ENCODE measurements at places on chromosomes 1 and 21. TPM values are rescaled to one million over a fixed set of nuclear protein-coding genes. Genes with fewer than 3 reads are reported as not detected.

- peak; percentile 46 for DNase-seq
Measured at GRCh38 chr21:37220433-37220980, 46.6 kb downstream of the VPS26C start.

- no peak for DNase-seq
Measured at GRCh38 chr1:40315795-40316594, 1.1 kb downstream of the COL9A2 start.

The CFAP107 gene
- not detected for total RNA-seq

The MYBPH gene
- total RNA-seq: not detected

The SEMA6C gene
- total RNA-seq: 0.13 TPM

The C1orf116 gene
- 47.1 TPM for total RNA-seq

DNA sequence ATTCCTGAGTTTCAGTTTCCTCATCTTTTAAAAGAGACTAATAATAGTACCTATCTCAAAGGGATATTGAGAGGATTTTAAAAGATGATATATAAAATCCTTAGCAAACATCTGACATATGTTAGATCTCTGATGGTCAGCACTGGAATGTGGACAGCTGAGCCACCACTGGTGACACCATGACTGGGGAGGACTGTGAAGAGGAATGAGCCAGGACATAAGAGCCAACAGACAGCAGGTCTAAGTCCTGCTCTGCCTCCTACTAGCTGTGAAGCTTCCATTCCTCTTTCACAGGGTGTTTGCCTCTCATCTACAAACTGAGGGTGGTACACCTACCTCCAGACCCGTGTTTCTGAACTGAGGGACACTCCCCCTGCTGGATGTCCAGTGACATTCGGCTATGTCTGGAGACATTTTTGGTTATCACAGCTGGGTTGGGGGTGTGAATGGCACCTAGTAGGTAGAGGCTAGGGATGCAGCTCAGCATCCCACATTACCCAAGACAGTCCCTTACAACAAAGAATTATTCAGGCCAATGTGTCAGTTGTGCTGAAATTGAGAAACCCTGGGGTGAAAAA is 109.1 kb upstream of the OLIG2 start:
- DNase-seq: peak; percentile 20

The IBA57 gene
- total RNA-seq: 16.5 TPM

The CTSK gene
- 1.5 TPM for total RNA-seq

DNA sequence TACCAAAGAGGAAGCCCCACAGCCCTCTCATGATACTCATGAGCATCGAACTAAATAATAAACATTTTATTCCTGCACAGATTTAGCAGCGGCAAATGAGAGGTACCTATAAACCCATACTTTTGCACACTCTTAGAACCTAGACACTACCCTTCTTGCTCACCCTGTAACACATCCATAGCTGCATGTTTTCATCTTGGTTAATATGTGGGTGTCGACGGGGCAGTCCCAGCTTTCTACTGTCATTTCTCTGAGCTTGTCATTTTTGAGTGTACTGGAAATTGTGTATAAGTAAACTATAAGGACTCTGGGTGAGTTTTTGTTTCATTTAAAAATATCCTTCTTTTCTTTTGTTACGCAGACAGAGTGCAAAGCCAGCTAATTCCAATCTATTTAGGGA is 25.5 kb downstream of the OVGP1 start:
- no peak for DNase-seq

- DNase-seq: no peak
Measured at GRCh38 chr1:53725238-53725689, 13.7 kb downstream of the GLIS1 start.

The SEMA4A gene
- total RNA-seq: 5.1 TPM

DNA sequence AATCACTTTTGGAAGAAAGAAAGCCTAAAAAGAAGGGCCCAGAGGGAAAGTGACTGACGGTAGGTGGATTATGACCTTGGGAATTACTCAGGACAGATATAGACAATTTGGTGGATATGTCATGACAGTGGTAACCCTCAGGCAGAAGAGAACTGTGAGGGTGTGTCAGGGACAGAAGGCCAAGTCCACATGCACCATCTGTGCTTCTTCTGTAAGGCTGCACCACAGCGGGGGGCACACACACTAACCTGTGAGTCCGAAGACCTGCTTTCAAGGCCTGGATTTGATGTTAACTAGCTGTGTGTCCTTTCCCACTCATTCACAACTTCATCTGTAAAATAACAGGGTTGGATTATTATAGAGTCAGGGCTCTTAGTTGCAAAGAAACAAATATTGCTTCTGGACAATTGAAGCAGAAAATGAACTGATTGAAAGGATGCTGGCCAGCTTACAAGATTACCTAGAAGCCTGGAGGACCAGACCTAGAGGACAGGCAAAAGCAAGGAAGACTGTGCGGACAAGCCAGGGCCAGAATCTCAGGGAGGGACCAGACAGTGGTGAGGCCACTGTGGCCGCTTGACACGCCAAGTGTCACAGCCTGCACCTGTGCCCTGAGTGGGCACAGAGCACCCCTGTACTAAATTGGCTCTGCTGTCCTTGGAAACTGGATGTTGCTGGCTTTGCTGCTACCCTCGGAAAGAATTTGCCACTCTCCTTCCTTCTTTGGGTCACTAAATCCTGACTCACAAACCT is 34.7 kb upstream of the USP24 start:
- no peak for DNase-seq

- no peak for DNase-seq
Measured at GRCh38 chr1:22522221-22522743, 41.0 kb upstream of the EPHA8 start.

DNA sequence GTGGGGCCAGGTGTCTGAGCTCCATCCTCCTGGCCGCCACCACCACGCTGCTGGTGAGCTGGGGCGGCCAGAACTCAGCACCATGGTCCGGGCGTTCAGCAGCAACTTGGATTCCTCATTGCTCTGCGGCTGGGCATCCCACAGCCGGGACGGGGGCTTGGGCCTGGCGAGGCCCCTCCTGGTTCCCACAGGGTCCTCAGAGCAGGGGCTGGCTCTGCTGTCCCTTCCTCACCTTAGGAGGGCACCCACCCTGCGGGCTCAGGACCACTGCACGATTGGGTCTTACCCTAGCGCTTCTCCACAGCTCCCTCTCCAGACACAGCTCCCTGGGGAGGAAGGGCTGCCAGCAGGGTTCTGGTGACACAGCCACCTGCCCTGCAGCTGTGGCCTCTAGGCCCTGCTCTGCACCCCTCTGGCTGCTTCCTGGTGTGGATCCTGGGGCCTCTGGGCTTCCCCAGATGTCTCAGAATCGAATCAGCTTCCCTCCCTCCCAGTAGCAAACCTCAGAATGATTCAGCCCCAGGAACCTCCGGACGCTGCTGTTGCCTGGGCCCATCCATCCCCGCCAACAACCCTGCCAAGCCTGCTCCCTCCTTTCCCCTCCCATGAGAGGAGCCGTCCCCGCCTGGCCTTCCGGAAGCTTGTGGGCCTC is 25.0 kb downstream of the CRYAA start:
- no peak for DNase-seq

DNA sequence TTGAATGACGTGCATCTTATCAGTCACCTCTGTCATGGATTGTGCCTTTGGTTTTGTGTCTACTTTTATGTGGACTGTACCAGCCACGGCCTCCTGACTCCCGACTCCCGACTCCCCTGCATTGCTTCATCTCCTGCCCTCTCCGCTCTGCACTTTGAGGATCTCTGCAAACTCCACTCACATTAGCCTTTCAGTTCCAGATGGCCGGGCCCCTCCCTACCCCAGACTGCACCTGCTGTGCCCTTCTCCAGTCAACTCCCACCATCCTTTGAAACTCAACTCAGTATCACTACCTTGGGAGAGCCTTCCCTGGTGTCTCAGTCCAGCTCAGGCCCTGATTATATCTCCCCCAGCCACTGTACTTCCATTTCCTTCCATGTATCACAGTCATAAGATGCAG is 71.4 kb downstream of the MDM4 start:
- no peak for DNase-seq

GRCh38 chr1:11062965-11063401 is 3.2 kb upstream of the SRM start:
- no peak for DNase-seq

The SELENBP1 gene
- 46.7 TPM for total RNA-seq

DNA sequence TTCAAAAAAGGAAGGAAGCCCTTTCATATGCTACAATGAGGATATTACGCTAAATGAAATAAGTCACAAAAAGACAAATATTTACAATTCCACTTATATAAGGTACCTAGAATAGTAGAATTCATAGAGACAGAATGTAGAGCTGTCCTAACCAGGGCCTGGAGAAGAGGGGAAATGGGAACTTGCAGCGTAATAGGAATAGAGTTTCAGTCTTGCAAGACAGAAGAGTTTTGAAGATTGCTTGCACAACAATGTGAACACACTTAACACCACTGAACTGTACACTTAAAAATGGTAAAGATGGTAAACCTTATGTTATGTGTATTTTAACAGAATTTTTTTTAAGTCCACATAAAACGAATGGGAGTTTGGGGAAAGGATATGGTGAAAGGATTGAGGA is 2.9 kb downstream of the CD1B start:
- no peak for DNase-seq

DNA sequence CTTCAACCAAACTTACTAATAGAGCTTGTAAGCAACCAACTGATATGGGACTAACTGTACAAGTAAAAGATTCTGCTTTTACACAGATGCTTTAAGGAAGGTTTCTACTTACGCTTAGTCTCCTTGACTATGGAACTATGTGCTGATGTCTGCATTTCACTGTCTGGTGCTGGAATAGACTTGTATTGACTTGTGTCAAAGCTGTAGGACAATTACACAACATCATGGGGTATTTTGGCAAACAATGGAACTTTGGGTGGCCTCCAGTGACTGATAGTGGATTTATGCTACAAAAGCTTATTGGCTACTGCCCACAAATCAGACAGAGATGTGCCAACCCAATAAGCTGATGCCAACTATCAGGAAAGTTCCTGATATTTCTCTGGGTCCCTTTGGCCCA is 10.6 kb downstream of the CBR1 start:
- DNase-seq: no peak

The SPRR1B gene
- 1.9 TPM for total RNA-seq

GRCh38 chr1:40980453-40981121 is 1.1 kb downstream of the CTPS1 start:
- peak; percentile 50 for DNase-seq

GRCh38 chr1:1040004-1040991 is 20.4 kb downstream of the AGRN start:
- peak; percentile 87 for DNase-seq

GRCh38 chr1:230031131-230031530 is 35.9 kb upstream of the GALNT2 start:
- no peak for DNase-seq

The TCHH gene
- total RNA-seq: 0.03 TPM

The CYP4A22 gene
- total RNA-seq: not detected

DNA sequence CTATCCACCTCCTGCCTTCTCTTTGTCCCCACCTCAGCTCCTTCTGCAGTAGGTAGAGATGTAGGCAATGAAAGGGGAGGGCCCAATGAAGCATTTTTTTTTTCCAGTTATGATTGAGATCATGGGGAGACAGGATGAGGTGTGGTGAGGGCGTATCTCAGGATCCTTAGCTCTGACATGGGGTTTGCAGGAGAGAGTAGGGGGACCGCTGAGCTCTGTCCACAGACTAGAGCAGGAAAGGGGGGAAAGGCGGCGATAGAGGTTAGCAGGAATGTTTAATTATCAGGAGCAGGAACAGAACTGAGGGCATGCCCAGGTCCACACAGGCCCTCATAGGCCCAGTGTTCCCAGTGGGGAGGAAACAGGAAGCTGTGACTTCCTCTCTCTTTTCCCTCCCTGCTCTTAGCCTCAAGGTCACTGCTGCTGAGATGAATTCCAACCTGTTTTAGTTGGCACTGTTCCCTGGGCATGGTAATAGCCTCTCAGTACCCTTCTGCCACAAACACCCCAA is 901 bp upstream of the RXFP4 start:
- peak; percentile 88 for DNase-seq

- DNase-seq: no peak
Measured at GRCh38 chr1:147786536-147786935, 26.1 kb upstream of the GJA5 start.

GRCh38 chr1:67882196-67882958 is 49.1 kb upstream of the GNG12 start:
- DNase-seq: no peak

GRCh38 chr1:79388694-79389361 is 382.3 kb upstream of the ADGRL4 start:
- DNase-seq: no peak

The CELA3B gene
- 0.81 TPM for total RNA-seq

The PRRX1 gene
- total RNA-seq: not detected

- no peak for DNase-seq
Measured at GRCh38 chr1:107668762-107669161, 296.2 kb downstream of the VAV3 start.

GRCh38 chr21:35406635-35407034 is 357.5 kb upstream of the RUNX1 start:
- DNase-seq: no peak

DNA sequence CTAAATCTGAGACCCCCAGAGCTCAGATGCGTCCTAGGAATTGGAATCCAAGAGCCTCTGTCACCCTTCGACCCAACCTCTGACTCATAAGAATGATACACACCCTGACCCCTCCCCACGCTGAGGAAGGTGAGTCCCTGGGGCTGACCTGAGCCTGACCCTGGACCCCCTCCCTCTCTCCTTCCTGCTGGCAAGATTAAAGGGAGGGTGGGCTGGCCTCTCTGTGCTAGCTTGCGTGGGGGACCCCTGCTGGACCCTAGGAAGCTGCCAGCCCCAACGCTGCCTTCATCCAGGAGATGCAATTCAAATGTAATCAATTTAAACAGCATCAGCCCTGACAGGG is 627 bp downstream of the PLEKHA6 start:
- DNase-seq: no peak

- no peak for DNase-seq
Measured at GRCh38 chr1:29630756-29631155, 394.4 kb downstream of the PTPRU start.

The CTH gene
- 4.9 TPM for total RNA-seq

GRCh38 chr1:214277704-214278635 is 3.0 kb upstream of the SMYD2 start:
- DNase-seq: no peak

GRCh38 chr1:30403061-30403645 is 320.2 kb downstream of the MATN1 start:
- no peak for DNase-seq

DNA sequence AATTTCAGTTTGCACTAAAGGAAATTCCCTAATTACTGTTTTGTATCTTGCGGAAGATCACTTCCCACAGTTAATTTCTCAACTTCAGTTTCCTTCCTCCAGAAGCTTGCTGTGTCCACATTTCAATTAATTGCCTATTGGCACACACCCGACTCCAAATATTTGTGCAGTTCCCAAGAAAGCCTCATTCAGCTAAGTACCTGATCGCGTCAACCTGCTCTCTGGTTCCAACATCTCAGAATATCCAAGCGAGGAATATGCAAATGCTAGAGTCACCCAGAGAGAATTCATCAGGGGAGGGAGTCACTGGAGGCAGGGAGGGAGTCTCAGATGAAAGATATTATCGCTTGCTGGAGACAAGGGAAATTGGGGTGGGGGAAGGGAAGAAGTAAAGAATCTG is 351.3 kb downstream of the RRAGC start:
- no peak for DNase-seq

GRCh38 chr1:218475275-218475674 is 130.1 kb downstream of the TGFB2 start:
- DNase-seq: no peak

GRCh38 chr1:40301541-40302299 is 15.4 kb downstream of the COL9A2 start:
- no peak for DNase-seq
